ENCODE measurements at places on chromosomes 16 and 17. TPM values are rescaled to one million over a fixed set of nuclear protein-coding genes. Genes with fewer than 3 reads are reported as not detected.

Gene CTNS
- 5.3 TPM for polyA plus RNA-seq

Gene TP53TG3B
- not detected for polyA plus RNA-seq

Gene CSH2
- polyA plus RNA-seq: not detected

GRCh38 chr17:76239538-76240274, 587 bp downstream of the RNF157 start:
- no peak for DNase-seq
- no peaks in the 10 kb centered on the region for H3K36me3 ChIP-seq
- peak overlapping the region; percentile 63 for H3K4me3 ChIP-seq
- no peak overlapping the region for H3K27ac ChIP-seq
- H3K4me1 ChIP-seq: peaks cover 3% of the 10 kb centered on the region

- H3K27ac ChIP-seq: no peak overlapping the region
- H3K27me3 ChIP-seq: peaks cover 2% of the 10 kb centered on the region
- H3K4me3 ChIP-seq: no peak overlapping the region
- H3K4me1 ChIP-seq: no peaks in the 10 kb centered on the region
- no peaks in the 10 kb centered on the region for H3K36me3 ChIP-seq
- no peak for DNase-seq
Measured at GRCh38 chr16:64312980-64313379, 808.9 kb downstream of the CDH11 start.

DNA sequence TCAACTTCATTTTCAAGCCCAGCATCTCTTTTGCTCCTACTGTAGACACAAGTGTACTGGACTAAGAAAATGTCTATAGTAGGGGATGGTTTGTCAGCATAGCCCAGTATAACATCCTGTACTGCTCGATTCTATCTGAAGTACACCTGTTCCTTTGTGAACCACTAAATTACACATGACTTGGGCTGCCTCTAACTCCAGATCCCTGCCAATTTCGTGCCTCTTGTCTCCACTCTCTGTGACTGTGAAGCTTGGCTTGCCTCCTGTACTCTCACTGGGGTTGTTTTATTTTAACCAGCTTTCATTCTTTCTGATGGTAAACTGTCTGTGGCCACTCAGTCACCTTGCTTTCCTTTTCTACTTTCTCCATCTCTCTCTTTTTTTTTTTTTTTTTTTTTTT, 24.5 kb downstream of the GFOD2 start:
- H3K4me3 ChIP-seq: no peak overlapping the region
- no peak overlapping the region for H3K27ac ChIP-seq
- H3K4me1 ChIP-seq: no peaks in the 10 kb centered on the region
- no peaks in the 10 kb centered on the region for H3K36me3 ChIP-seq
- H3K27me3 ChIP-seq: no peaks in the 10 kb centered on the region

- DNase-seq: no peak
- H3K27me3 ChIP-seq: peaks cover 12% of the 10 kb centered on the region
- H3K4me1 ChIP-seq: no peaks in the 10 kb centered on the region
- H3K27ac ChIP-seq: no peak overlapping the region
Measured at GRCh38 chr17:77755410-77755963, 203.0 kb upstream of the TNRC6C start.

- H3K4me1 ChIP-seq: no peaks in the 10 kb centered on the region
- H3K4me3 ChIP-seq: no peak overlapping the region
- DNase-seq: no peak
- H3K27ac ChIP-seq: no peak overlapping the region
- no peaks in the 10 kb centered on the region for H3K27me3 ChIP-seq
- H3K36me3 ChIP-seq: no peaks in the 10 kb centered on the region
Measured at GRCh38 chr16:35751191-35751941, 2292.0 kb downstream of the TP53TG3F start.

GRCh38 chr16:50880926-50881325, 139.0 kb downstream of the CYLD start:
- no peak for DNase-seq
- no peak overlapping the region for H3K27ac ChIP-seq
- no peaks in the 10 kb centered on the region for H3K27me3 ChIP-seq
- H3K4me1 ChIP-seq: no peaks in the 10 kb centered on the region

DNA sequence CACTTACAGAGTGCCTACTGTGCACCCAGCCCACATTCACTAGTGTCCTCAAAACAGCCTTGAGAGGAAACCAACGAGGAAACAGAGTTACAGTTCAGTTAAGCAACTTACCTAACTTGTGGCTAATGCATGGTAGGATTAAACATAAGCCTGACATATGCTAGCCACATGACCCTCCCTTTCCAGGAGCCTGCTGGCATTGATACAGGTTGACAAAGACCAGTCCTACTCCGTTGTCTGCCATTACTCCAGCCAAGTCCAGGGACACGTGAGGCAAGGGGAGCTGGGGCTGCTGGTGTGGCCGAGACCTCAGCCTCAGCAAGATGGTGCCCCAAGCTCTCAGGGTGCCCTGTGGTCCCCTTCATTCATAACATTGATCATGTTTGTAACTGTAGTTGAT, 37.9 kb downstream of the SNX20 start:
- H3K4me3 ChIP-seq: no peak overlapping the region
- no peak overlapping the region for H3K27ac ChIP-seq
- no peaks in the 10 kb centered on the region for H3K4me1 ChIP-seq
- no peak for DNase-seq

DNA sequence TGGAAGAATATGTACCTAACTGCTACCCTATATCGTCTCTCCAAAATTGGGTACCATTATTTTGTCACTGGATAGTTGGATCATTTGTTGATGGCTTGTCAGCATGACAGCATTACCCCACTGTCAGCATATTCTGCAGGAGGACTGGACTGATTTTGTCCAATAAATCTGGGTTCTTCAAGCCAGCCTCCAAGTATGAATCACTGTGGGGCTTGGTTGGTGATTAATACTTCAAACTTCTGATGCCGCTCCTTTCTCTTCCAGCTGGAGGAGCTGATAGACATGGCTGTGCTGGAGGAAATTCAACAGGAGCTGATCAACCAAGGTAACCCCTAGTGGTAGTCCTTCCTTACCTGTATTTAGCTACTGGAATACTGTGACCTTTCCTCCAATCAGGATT, 2.5 kb downstream of the RPAIN start:
- no peak overlapping the region for H3K27ac ChIP-seq
- no peak overlapping the region for H3K4me3 ChIP-seq
- H3K36me3 ChIP-seq: peaks cover 25% of the 10 kb centered on the region
- peaks cover 2% of the 10 kb centered on the region for H3K4me1 ChIP-seq
- no peaks in the 10 kb centered on the region for H3K27me3 ChIP-seq
- peak; percentile 83 for DNase-seq

- no peaks in the 10 kb centered on the region for H3K4me1 ChIP-seq
- no peak for DNase-seq
- peaks cover 56% of the 10 kb centered on the region for H3K27me3 ChIP-seq
- H3K36me3 ChIP-seq: no peaks in the 10 kb centered on the region
- H3K4me3 ChIP-seq: no peak overlapping the region
Measured at GRCh38 chr17:47742319-47743181, 9.5 kb downstream of the TBX21 start.

DNA sequence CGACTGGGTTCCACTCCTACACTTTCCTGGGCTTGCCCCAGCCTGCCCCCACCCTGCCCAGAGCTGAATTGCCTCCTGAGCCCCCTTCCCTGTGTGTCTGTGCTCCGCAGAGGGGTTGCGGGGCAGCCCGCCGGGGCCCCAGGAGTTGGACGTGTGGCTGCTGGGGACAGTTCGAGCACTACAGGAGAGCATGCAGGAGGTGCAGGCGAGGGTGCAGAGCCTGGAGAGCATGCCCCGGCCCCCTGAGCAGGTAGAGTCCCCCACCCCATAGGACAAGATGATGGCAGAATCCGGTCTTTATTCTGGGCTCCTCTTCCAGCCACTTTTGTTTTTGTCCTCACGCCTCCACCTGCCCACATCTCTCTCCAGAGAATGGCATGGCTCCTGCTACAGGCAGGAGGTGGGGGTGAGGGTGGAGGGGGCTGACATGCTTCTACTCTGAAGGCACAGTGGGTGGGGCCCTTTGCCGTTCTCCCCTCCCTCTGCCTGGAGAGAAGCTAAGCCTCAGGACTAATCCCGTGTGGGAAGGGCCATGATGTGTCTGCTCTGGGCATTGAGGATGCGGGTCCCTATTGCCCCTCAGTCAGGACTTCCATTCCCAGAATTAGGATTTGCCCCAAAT, 3.5 kb downstream of the ACBD4 start:
- DNase-seq: no peak
- peaks cover 2% of the 10 kb centered on the region for H3K36me3 ChIP-seq

Measured in IMR-90 (cell line).